Stimulated activated naive B cell treated with anti-CD40 and anti-IgM and Interleukin-4, amounts not matched to agents 10 μg/mL and 1 μg/mL and 100 μg/mL, for 72 hours (primary cell): ENCODE measurements at places on chromosomes 5 and 9.

DNA sequence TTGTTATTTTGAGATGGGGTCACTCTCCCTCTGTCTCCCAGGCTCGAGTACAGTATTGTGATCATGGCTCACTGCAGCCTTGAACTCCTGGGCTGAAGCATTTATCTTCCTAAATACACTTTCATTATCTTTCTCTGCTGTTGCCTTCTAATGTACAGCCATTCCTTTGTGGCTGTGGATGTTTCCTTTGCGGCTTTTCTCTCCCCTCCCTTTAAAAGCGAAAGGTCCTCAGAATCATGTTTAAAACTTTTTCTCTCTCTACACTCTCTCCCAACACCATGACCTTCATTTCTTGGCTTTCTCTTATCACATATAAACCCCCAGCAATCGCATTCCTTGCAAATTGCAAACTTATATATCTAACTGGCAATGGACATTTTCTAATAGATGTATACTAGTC, 1.6 kb downstream of the IFNA2 start:
- no peak for DNase-seq

DNA sequence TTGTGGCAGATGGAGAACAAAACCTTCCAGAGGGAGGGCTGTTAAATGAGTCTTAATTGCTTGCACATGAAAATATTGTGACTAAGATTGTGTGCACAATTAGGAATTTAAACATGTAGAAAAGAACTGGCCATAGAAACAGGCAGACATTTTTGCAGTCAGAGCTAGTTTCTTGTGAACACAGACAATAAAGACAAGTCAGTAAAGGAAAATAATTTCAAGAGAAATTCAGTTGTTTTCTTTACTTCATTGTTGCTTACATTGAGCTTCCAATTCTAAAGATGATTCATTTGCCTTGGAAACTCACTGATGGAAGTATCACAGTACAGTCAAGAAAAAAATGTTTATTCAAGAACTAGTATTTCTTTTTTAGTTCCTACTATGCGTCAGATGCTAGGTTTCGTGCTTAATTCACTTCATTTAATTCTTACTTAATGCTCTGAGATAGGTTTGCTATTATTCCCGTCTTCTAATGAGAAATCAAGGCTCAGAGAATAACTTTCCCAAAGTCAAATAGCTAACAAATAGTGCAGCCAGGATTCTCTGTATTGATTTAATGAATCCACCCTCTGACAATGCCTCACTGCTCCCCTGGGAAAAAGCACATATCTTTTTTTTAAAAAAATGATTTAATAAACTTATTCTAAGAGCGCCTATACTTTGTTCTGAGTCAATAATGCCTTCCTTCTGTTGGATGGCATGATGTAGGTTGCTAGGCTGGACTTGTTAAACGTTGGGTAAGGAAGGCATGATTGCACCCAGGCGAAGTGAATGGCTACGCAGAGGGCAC, 581.4 kb downstream of the RAB3C start:
- DNase-seq: no peak

- no peak for DNase-seq
Observed at GRCh38 chr9:133261753-133262120, 13.3 kb downstream of the ABO start.

DNA sequence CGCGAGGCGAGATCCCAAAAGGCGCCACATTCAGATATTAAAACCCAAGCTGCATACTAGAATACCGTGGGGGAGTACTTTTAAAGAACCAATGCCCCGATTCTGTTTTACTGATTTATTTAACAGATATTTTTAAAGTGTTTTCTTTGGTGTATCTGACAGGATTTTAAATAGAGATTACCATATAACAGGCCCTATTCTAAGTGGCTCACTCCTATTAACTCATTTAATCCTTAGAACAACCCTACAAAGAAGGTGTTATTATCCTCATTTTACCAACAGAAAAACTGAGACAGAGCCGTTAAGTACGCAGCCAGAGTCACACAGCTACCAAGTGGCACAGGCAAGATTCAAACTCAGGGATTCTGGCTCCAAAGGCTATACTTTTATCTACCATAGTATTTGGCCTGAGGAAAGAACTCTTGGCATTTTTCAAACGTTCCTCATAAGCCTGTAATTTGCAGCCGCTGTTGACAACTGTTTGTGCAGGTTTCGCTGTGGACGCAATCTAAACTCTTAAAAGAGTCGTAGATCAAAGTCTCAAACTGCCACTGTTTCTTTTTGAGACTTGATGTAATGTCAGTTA, 550 bp upstream of the TMEM245 start:
- DNase-seq: no peak

DNA sequence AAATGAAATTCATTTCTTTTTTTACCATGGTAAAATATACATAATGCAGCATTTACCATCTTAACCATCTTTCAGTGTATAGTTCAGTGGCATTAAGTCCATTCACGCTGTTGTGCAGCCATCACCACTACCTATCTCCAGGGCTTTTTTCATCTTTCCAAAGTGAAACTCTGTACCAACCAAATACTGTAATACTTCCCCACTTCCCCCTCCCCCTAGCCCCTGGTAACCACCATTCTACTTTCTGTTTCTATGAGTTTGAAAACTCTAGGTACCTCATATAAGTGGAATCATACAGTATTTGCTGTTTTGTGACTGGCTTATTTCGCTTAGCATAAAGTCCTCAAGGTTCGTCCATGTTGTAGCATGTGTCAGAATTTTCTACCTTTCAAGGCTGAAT, 23.4 kb downstream of the SPAAR start:
- no peak for DNase-seq
